ENCODE measurements at places on chromosomes 5 and 9.

DNA sequence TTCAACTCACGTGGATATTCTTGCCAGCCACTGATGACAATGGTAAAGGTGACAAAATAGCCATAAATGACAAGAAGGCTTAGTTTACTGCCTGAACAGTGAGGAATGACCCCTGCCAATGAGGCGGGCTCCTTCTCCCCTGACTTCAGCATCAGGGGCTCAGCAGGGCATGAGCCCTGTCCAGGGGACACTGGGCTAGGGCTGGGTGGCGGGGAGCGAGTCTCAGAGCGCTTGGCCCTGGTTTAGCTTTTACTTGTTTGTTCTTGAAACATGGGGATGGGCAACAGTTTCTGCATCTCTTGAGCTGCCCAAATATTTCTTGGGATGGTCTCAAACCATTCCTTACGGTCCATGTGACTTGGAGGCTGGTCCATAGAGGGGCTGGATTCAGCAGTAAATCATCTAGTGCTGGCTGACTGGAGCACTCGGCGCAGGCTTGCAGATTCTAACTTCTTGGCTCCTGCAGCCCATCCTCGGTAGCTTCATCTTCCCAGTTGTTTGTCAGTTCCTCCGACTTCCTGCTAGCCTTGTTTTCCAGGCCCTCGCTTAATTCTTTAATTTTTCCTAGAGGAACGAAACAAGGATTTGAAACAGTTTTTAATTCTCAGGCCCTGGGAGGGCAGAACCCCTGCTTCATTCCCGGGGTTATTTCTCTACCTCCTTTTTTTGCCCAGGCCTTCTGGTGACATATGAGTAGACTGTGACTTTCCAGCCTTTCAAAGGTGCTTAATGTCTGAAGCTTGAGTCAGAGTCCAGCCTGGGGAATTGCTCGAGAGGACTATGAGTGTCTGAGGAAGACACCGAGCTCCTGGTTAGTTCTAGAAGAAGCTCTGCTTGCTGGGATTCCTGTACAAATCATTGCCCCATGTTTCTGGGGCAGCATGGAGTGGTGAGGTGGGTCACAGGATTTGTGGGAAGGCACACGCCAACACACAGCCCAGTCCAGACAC, 4.5 kb upstream of the HMCN2 start:
- DNase-seq = no peak

DNA sequence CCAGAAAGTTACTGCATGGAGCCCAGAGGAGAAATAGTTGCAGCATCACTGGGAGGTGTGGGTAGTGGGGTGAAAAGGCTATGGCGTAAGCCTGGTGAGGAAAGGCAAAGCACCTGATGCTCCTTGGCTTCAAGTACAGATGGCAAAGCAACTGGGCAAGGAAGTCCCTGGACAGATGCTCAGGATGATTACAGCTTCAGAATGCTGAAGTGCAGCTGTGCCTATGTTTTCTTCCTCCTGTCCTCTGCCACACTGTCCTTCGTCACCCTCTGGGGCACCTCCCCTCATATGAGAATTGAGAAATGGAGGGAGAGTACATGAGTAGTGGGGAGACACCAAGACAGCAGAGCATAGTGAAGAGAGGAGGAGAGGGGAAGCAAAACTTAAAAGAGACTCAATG, 328.0 kb downstream of the PDE4D start:
- no peak for DNase-seq

DNA sequence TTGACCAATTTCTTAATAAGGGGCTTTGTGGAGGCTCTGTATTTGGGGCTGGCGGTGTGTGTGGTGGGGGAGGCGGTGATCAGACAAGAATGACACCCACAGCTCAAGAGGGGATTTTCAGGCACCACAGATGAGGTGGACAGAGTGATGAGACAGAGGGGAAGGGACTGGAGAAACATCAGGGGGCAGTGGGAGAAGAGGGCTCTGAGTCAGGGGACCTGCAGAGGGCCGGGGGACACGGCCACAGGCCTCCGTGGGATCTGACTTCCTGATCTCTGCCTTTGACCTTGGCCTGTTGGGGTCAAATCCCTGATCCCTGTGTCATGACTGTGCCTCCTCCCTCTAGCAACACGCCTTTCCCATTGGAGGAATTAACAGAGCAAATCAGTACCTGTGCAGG, 197.7 kb downstream of the C9orf50 start:
- DNase-seq = no peak

GRCh38 chr5:124825250-124825982, 79.0 kb upstream of the ZNF608 start:
- DNase-seq = no peak

DNA sequence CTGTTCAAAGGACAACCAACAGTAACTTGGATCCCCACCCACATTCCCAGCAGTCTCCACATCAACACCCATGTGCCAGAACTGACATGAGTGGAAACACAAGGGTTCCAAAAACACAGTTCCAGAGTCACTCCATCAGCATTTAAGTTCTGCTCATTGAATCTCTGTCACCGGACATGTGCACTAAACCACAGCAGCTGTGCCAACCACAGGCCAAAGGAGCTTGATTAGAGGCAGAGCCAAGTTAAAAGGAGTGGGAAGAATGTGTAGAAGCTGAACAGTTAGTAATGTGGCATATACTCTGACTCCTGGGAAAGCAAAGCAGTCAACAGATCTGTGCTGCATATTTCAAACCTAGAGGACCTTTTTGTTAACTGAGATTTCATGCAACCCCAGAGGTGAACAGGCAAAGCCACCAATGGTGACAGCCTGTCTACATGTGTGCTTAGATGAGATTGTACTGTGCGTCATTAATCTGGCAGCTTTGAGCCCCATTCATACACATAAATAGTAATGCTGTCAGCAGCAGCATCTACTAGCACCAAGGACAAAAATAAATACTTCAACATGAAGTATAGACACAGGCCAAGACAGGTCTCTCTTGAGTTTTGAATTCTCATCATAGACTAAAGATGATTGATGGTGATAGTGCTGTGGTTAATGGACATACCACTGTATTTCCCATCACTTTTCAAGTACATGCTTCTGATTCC, 16.4 kb upstream of the FST start:
- DNase-seq = no peak

- DNase-seq = no peak
Observed at GRCh38 chr5:56463944-56464571, 230.9 kb upstream of the ANKRD55 start.

DNA sequence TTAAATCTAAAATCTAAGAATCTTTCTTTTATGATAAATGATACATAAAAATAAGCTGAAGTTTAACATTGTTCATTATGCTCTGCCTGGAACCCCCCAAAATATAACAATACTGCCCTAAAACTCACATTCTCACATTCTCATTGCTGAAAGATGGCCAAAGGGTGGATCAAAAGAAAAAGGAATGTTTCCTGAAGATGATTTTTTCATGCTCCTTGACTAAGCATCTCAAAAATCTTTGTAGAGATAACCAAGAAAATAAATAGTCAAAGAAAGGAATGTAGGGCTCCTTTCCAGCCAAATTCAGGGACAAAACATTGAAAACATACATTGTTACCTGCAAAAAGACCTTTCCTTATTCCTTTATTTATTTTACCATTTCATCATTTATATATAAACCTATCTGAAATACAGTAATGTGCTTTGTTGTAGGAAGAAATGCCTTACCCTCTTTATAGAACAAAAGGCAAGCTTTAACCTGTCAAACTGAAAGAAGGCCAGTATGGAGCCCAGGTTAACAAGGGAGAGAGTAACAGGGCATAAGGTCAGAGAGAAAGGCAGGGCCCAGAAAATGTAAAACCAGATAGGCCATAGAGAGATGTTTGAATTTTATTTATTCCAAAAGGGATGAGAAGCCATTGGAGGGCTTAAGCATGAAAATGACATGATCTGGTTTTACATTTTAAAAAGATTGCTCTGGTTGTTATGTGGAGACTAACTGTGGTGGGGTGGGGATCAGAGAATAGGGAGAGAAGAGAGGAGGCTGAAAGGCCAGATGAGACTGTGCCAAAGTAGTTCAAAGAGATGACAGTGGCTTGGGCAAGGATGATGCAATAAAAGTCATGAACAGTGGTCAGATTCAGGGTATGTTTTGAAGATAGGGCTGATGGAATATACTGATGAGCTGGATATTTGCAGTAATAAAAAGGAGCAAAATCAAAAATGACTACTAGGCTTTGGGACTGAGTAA, 37.3 kb upstream of the CDK5RAP2 start:
- no peak for DNase-seq

DNA sequence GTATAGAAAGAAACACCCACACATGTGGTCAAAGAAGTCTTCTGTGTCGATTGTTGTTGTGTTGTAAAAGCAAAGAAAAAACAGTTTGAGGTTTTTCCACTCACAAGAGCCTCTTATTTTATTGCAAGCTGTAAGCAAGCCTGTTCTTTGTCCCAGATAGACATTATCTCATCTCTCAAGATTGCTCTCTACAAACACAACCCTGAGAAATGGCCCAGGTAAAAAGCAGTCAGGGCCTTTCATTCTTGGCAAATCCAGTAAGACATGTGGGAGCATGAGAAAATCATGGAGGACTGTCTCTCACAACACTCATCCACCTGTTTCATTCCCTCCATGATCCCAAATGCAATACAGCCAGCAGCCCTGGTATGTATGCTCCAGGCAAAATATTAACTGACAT, 286.6 kb upstream of the POU5F2 start:
- DNase-seq = no peak

- DNase-seq = no peak
Observed at GRCh38 chr5:54109626-54110330, 200.6 kb downstream of the ARL15 start.

- DNase-seq = no peak
Observed at GRCh38 chr9:32348106-32348695, 36.2 kb upstream of the ACO1 start.

DNA sequence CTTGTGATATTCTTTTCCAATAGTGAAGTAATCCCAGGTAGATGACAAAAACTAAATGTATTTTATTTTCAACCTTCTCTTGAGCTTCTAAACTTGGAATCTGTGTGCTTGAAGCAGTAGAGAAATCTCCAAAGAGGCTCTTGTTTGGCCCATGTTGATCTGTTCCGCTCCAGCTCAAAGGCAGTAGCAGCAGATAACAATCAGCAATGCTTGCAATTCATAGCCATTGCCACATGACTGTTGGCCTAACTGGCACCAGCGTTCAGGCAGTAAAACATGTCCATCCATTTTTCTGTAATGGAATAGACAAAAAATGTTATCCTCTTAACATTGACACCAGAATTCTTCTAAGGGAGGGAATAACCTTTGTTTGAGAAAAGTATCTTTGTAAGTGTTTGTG, 270.7 kb upstream of the MSX2 start:
- DNase-seq = no peak

DNA sequence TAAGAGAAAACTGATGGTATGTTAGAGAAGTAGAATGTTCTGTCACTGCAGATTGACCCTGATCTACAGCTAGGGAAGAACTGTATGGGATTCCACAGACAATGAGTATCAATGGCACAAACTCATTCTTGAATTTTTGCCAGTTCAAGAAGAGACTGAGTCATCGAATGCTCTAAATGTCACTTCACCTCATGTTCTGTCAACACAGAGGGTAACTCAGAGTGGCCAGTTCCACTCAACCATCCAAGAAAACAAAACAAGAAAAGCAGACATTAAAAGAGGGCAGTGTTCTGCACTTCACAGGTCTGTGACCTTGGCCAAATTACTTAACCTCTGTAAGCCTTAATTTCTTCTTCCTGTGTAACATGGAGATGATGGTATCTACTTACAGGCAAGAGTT, 132.2 kb upstream of the HMHB1 start:
- no peak for DNase-seq

DNA sequence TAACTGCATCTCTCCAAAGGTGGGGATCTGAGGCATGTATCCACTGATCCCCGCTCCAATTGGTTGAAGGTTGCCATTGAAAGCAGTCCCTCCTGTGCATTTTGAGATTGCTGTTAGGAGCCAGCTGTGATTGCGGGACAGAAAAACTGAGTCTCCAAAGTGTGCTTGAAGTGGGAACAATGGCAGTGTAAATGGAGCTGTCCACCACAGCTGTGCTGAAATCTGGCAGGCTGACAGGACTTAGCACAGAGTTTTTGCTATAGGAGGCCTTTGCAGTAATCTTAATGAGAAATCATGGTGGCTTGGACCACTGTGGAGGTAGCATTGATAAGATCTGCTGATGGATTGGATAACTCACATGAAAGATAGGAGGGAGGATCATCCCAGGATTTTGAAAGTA, 3.3 kb downstream of the RNF20 start:
- DNase-seq = no peak

DNA sequence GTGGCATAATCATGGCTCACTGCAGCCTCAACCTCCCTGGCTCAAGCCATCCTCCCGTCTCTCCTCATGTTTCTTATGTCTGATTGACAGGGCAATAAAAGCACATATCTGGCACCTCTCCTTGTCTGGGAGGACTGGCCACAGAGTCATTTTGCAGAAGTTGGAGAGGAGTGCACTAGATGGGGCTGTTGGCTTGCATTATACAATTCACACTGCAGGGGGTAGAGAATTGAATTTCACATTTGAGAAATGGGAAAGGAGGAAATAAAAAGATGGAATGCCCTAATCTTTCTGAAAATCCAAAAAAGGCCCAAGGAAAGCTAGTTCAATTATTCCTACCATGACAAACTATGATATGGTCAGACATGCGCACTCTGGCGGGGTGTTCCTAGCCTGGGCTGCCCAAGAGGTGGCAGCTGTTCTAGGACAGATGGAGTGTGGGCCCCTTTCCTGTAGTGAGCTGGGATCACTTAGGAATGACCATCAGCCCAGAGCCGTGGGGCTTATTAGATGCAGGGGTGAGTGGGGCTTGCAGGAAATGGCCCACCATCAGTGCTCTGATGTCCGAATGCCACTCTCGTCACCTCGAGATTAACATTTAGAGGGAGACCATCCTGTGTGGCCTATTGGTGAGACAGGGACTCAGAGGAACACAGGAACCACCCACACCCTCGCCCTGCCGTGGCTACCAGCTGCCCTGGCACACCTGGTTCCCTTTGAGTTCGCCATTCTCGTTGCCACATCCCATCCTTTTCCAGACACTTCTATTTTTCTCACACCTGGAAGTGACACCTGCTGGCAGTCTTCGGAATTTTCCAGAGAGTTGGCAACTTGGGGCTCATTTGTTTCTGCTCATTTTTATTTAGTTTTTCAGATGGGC, 21.8 kb upstream of the ANKRD18A start:
- no peak for DNase-seq

DNA sequence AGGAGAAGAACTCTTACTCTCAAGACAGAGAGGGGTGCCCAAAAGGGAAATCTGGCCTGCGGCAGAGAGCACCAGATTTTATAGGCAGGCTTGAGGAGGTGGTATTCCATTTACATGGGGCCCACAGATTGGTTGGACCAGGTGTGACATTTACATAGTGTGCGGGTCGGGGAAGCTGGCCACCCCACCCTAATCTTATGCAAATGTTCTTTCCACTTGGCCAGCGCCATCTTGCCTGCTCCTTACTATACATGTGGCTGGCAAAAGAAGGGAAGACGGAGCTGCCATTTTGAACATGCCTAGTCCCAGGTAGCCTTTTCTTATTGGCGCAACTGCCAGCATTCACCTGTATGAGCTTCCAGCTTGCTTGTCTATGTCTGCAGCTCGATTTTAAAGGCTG, 34.8 kb downstream of the PLEKHG4B start:
- DNase-seq = no peak

- DNase-seq = no peak
Observed at GRCh38 chr5:175694371-175695160, 36.7 kb downstream of the HRH2 start.

- DNase-seq = no peak
Observed at GRCh38 chr9:70856411-70856810, 265.0 kb downstream of the TRPM3 start.

GRCh38 chr9:70083429-70083828, 39.8 kb downstream of the MAMDC2 start:
- no peak for DNase-seq

GRCh38 chr9:12708562-12709298, 15.5 kb downstream of the TYRP1 start:
- no peak for DNase-seq

GRCh38 chr5:135011355-135012032, 22.5 kb downstream of the PITX1 start:
- DNase-seq = no peak

Measured in GM19239 (cell line).